M059J (cell line): ENCODE measurements at places on chromosomes 12 and 14. TPM values are rescaled to one million over a fixed set of nuclear protein-coding genes. Genes with fewer than 3 reads are reported as not detected.

The MYH6 gene
- not detected in 2 replicates for total RNA-seq

The COCH gene
- total RNA-seq, result not detected in 2 replicates

The PTGER2 gene
- total RNA-seq, result 0.54 and 0.71 TPM in 2 replicates

The C1RL gene
- 14.3 and 22.1 TPM in 2 replicates for total RNA-seq

The ANKRD33 gene
- not detected in 2 replicates for total RNA-seq
